ENCODE measurements at places on chromosomes 2 and 18.

DNA sequence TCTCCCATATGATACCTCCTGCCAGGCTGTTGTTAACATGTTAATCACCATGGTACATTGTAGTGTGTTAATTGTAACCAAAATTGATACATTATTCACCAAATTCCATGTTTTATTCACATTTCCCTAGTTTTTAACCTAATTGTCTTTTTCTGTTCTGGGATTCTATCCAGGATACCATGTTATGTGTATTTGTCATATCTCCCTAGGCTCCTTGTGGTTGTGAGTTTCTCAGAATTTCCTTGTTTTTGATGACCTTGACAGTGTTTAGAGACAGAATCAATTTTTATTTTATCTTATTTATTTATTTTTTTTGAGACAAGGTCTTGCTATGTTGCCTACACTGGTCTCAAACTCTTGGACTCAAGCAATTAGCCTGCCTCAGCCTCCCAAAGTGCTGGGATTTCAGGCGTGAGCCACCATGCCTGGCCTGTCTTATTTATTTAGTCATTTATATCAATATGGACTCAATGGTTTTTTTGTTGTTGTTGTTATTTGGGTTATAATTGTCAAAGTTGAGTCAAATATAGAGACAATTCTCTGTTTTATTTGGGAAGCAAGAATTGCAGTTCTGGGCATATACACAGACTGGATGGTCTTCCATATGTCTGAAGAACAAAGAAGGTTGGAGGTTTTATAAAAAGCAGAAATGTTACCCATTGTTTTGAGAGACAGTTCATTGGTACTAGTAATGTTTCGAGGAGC is 42.6 kb downstream of the INPP4A start:
- no peak for DNase-seq

DNA sequence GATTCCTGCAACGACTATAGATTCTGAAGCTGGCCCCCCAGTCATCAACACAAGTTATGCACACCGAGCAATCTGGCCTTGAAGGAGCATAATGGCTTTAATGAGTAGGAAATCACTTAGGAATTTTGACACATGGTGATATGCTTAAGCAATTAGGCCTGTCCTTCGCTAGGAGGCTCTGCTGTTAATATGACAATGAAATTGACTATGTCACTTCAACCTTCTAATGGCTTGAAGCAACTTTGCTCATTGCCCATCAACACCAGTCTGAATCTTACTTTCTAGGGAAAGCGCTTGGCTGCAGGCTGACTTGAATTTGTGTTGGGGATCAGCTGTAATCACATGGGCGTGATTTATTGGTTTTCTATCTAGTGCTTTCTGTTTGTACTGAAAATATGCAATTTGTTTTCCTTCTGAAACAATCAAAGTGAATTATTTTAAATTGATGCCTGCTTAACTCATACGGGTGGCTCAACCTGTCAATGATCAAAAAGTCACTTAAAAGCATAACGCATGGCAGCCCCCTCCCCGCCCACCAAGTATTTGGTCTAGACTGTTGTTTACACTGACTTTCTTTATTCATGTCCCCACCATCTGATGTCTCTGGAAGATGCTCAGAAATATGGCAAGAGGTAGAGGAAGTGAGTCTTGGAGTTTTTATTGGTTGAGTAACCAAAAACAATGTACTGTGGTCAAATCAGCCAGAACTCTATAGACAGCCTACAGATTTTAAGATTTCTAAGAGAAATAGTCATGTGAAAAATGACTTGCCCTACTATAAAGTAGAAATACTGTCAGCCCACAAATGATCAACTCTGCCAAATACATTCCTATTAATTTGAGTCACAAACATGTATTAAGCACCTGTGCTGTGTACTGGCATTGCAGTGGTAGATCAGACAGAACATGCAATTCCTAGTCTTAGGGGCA is 344.9 kb downstream of the RBM43 start:
- no peak for DNase-seq

DNA sequence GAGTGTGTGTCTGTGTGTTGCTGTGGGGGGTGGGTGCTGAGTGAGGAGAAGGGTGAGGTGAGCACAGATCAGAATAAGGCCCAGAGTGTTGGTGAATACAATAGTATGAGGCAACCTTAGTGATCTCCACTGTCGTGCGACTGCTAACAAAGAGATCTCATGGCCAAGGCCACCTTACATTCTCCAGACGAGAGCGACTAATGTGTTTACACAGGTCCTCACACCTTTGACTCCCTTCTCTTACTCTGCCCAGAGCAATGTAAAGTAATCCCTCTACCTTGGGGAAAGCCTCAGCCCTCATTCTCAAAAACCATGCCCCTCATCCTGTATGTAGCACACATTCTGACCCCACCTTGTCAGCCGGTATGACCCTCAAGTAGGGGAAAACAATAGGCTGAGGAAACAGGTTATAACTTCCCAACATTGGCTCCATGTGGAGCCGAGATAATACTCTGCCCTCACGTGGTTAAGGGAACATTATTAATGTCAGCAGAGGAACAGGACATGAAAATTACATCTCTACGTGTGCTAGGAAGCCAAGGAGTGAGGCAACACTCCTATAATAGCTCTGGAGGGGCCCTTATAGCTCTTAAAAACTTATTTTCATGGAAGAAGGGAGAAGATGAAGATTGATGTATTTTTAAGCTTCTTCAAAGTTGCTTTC is 323.0 kb upstream of the NT5C1B start:
- no peak for DNase-seq

DNA sequence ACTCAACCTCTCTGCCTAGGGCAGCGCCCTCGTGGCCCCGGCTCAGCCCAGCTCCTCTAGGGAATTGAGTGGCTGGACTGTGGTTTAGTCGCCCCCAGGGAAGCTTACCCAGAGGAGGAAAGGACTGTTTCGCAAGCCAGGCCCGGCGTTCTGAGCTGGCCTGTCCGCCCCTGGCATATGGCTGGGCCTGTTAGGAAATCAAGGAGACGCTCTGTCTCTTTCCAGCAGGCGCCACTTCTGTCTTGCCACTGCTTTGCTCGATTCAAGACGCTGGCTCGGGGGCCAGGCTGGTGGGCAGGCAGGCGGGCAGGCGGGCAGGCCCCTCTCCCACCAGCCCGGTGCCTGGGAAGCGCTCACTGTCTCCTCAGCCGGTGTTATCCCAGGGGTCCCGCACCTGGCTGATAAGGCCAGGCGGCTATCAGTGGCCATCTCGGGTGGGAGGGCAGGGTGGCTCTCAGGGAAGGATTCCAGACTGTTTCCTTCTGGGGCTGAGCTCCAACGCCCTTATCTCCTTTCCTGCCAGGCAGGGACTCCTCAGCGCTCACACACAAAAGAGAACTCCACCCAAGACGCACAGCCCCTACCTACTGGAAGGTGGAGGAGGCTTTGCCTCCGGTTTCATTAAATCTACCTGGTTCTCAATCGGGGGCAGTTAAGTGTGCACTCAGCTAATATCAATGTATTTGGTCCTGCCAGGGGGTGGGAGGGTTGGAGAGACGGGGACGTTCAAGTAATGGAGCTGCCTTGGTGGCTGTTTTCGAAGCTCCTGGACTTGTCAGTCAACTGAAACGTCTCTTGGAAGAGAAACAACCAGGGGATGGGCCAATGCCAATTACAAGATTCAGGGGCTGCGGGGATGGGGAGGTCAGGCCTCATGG is 109.1 kb downstream of the SMAD7 start:
- no peak for DNase-seq

DNA sequence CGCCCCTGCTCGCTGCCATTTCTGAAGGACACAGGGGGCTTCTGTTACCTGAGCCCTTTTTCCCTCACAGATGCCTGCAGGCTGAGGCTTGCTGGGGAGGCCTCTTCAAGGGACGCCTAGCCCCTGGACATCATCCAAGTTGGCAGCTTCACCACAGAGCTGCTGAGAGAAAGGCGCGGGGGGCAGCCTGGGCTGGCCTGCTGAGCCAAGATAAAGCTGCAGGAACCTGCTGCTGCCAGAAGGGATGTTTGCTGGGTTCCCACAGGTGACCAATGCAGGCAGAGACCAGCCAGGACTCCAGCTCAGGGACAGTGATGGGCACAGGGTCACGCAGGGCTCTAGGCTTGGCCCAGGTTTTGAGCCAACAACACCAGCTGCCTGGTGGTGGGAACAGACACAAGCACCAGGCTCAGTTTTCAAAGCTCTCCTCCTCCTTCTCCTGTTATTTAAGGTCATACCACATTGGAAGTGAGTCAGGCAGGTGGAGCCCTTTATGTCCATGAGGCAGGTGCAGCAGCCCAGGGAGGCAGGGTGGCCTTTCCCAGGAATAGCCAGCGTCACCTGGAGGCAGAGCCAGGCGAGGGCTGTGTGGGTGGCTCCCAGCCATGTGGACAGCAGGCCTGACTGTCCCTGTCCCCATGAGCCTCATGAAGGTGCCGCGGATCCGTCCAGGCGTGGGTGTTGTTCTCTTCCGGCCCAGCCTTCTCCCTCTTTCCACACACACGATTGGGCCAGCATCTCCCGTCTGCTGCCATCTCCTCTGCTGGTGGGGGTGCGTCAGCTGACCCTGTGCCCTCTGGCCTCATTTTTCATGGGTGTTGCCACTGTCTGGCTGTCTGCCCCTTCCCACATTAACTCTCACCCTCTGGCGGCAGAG is 515.5 kb upstream of the MYT1L start:
- DNase-seq, result no peak

DNA sequence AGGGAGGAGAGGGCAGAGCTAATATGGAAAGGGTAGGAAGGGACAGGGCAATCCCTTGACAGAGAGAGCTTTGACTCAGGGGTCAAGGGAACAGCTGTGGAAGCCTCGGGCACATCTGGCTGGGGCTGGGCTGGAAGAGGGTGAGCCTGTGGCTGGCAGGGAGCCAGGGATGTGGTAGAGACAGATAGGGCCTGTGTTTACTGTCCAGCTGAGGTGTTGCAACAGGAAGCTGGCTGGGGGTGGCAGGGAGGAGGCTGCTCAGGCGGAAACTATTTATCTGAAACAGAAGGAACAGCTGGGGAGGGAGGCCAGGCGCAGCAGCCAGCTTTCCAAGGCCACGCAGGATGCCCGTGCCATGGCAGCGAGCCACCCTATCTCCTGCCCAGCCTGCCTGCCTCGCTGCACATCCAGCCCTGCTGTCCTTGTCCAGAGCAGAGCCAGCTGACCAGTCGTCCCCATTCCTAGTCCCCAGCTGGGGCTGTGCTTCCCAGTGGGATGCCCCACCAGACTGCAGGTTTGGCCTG is 264.7 kb downstream of the CYP26B1 start:
- peak; percentile 90 for DNase-seq

DNA sequence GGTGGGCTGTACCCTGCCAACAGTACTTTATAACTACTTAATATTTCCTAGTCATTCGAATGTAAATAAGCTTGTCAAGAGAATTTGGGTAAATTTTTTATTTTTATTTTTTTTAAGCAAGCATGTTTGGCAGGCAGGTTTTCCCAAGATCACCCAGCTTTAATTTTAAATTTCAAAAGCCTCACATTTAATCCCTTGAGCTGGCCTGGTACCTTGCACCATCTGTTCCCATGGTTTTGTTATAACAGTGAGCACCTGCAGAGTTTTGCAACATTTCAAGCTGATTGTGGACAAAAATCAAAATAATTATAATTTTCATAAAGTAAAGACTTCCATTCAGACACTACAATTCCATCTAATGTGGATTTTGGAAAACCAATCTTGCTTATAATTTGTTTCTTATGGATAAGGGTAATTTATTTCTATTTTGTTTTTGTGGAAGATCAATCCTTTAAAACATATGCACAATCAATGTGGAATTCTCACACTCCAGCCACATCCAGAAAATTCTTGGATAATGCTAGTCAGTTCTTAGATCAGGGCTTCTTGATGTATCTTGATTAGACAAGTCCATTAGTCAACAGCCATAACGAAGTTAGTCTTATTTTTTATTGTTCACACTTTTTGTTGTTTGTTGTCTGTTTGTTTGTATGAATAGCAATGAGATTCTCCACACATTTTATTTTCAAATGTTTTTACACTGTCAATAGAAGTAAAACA is 689.3 kb downstream of the NR4A2 start:
- no peak for DNase-seq

- DNase-seq, result no peak
Observed at GRCh38 chr18:63823516-63824219, 48.5 kb downstream of the SERPINB7 start.

DNA sequence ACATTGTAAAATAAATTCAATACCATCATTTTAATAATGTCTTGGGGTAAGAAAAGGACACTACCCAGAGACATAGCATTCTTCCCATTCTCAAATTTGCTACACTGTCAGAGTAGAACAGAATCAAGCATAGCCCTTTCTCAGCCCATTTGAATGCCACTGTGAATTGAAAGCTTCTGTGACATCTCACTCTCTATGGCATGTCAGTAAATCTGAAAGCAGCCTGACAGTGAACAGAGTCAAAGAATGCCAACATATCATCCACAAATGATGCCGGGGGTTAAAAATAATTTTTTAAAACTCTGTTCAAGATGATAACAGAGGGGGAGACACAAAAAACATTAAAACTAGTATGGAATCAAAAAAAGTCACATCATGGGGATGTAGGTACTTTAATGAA is 17.6 kb downstream of the SUCLG1 start:
- DNase-seq, result no peak

DNA sequence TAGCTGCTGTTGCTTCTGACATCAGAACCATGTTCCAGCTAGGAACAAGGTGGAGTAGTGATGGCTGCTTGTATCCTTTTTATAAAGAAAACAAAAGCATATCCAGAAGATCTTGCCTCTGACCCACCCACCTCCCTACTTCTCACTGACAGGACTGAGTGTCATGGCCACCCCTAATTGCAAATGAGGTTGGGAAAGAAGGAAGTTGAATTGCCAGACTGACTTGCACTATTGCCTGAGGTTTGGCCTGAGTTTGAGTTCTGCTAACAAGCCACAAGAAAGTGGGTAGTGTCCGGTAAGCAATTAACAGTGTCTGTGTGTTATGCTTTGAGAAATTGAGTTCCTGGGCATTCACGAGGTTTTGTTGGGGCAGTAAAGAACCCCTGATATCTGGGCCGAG is 22.8 kb downstream of the SGPP2 start:
- no peak for DNase-seq

- peak; percentile 62 for DNase-seq
Observed at GRCh38 chr2:207513551-207514257, 16.1 kb upstream of the CREB1 start.

DNA sequence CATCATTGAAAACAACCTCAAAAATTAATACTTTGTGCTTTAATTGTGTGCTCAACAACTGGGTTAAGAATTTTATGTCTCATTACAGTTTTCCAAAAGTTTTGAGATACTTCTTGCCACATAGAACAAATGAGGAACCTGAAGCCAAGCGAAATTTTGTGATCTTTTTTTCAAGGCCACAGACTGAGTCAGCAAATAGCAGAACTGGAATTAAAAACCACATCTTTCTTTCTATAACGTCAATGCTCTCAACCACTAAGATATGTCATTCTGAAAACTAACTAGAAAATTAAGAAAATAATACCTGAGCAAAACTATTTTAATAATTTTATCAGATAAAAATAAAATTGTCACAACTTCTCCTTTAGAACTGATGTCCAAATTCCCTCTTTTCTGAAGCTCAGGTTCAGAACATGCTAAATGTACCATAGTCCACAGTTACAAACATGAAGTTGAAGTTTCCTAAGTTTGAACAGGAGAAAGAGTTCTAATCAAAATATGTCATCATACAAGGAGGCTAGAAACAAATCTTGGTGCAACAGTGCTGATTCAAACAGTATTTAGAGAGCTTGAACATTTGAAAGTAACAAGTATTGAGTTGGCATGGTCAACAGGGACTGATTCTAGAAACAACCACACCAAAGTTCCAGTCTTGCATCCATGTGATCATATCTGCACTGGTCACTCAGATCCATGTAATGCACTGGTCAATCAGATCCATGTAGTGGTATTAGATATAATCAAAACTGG is 27.6 kb upstream of the CALCRL start:
- DNase-seq, result no peak
